ENCODE measurements at places on chromosomes 7 and 10.
A peak's percentile ranks its signal among the peaks of the same experiment; 100 is the strongest.

DNA sequence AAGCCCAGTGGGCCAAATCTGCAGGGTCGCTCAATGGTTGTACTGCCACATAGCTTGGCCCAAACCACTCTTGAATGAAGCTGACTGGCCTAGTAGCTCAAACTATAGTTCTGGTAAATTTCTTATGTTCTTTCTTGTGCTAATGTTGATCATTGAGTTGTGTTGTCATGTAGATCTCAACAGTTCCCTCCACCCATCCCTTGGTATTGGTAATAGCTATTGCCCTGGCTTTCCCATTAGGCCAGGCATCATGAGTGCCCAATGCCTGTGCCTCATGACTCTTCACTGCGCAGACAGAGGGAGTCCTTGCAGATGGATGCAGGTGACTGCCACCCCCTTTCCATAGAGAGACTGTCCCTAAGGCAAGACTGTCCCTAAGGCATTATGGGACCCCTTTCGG is 988.4 kb downstream of the KCNMA1 start:
- no peak for DNase-seq

DNA sequence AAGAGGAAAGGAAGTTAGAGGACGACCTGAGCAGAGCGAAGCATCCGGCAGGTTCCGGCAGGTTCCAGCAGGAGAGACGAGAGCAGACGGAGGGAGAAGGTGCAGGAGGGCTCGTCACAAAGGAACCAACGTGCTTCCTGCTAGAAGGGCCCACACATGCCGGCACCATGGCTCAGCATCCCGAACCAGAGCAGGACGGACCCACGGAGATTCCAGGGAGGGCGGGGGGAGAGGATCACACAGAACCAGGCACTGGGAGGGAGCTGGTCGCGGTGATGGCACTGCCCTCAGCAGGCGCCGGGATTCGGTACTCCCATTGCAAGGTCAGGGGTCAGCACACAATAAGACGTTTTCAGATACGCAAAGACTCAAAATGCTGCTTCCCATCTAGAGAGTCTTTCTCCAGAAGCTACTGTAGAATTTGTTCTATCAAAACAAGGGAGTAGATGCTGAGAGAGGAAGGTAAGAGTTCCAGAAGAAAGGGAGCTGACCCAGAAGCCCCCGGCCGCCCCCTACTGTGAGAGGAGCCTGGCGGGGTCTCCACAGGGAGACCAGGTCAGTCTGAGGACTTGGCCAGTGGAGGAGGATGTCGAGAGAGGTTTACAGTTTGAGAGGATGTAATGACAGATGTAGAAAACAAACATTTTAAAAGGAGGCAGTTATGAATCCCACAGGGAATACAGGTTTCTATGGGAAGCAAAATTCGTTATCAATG is 23.6 kb upstream of the PWWP2B start:
- no peak for DNase-seq

DNA sequence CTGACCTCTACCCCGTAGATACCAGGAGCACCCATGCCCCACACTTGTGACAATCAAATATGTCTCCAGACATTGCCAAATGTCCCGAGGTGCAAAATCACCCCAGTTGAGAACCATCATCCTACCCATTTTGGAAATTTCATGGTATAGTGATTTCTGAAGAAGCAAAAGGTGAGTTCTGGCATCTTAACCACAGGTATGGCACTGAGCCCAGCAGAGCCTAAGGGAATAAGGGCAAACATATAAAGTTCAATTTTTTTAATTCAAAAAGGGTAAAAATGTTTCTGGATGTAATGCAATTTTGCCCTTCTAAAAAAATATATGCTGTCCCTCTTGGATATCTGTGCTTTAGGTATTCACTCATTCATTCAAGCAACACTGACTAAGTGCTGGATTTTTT is 30.5 kb upstream of the CPXM2 start:
- DNase-seq: no peak

DNA sequence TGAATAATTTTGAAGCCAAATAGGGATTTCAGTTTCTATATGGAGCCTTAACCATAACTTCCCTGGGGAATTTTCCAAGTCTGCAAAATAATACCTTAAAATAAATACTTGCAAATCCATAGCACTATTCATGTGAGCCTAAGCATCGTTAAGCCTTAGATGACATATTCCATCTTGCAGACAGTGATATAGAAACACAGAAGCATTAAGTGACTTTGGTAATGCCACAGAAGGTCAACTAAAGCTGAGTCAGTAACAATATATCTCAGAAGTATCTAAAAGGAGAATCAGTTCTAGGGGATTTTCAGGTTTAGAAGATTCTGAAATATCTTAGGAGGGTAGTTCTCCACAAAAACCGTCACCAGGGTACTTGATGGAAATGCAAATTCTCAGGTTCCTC is 163.4 kb upstream of the COL1A2 start:
- no peak for DNase-seq

GRCh38 chr7:84291756-84292155 is 97.2 kb upstream of the SEMA3A start:
- DNase-seq: no peak

DNA sequence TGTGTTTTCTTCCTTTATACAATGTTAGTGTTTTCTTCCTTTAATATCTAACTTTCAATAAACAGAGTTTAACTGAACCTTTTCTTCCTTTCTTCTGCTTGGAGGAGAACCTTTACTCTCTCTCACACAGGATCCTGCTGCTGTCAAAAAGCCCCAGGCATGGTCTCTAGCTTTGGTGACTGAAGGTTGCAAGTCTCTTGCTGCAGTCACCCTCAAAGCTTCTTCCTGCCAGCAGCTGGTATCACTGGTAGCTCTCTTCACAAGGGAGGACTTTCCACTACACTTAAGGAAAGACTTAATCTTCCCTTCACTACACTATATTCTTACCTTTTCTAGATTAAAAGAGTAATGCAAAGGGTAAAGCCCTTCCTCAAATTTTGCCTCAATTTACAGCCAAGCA is 153.4 kb downstream of the SGMS1 start:
- DNase-seq: no peak

GRCh38 chr10:17003151-17003550 is 126.5 kb downstream of the CUBN start:
- peak; percentile 49 for DNase-seq

- no peak for DNase-seq
These were observed 86.3 kb downstream of the PALS2 start for GRCh38 chr7:24659505-24659904.

DNA sequence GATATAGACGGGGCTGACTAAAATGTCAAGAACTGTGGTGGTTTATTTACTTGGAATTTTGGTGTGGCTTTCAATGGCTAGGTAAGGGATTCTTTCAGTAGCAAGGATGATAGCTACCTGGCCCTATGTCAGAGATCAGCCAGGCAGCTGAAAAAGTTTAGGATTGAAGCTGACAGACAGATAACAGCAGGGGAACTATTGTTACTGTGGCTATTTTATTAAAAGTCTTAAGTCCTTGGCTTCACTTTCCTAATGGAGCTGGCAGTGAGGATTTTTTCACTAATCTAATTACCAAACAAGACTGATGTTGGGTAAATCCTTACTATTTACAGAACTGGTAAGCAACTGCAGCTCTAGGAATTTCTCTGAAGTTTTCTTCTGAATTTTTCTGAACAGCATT is 72.4 kb upstream of the ANLN start:
- DNase-seq: no peak

GRCh38 chr10:125531465-125531864 is 151.5 kb downstream of the TEX36 start:
- no peak for DNase-seq

DNA sequence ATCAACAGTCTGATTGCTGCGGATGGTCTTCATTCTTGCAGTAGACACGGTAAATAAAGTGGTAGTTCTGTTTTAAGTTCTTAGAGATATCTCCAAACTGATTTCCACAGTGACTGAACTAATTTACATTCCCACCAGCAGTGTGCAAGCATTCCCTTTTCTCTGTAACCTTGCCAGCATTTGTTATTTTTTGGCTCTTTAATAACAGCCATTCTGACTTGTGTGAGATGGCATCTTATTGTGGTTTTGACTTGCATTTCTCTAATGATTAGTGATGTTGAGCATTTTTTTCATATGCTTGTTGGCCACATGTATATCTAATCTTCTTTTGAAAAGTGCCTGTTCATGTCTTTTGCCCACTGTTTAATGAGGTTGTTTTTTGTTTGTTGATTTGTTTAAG is 30.2 kb upstream of the CXCL12 start:
- no peak for DNase-seq

- DNase-seq: no peak
These were observed 194.8 kb downstream of the FANK1 start for GRCh38 chr10:126090911-126091728.

- DNase-seq: no peak
These were observed 134.4 kb upstream of the UNC5B start for GRCh38 chr10:71077796-71078453.

GRCh38 chr7:123070702-123071286 is 75.3 kb upstream of the TAS2R16 start:
- DNase-seq: no peak

- no peak for DNase-seq
These were observed 74.0 kb upstream of the ST8SIA6 start for GRCh38 chr10:17528306-17528862.

- no peak for DNase-seq
These were observed 2.1 kb downstream of the MXI1 start for GRCh38 chr10:110209454-110209925.

DNA sequence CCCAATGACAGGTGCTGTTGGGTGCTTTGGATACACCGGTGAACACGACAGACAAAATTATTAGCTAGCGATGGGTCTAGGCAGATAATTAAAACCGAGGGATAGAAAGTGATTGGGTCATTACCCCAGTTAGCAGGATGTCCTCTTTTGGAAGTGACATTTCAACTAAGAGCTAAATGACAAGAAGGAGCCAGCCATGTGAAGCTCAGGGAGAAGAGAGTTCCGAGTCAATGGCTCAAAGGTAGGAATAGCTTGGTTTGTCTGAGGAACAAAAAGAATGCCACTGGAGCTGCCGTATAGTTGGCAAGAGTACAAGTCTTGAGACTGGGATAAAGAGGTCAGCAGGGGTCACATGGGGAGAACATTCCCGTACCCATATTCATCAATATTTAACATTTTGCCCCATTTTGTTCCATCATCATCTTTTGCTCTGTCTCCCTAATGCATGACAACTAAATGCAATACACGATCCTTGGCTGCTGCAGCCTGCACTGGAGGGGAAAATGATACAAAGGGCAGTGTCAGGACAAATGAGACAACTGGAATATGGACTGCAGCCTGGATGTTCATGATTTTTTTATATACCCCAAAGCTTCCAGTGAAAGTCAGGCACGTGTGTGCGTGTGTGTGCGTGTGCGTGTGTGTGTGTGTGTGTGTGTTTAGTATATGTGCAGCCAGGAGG is 115.7 kb downstream of the ICA1 start:
- no peak for DNase-seq

- DNase-seq: no peak
These were observed 19.4 kb downstream of the GATA3 start for GRCh38 chr10:8073691-8074416.

DNA sequence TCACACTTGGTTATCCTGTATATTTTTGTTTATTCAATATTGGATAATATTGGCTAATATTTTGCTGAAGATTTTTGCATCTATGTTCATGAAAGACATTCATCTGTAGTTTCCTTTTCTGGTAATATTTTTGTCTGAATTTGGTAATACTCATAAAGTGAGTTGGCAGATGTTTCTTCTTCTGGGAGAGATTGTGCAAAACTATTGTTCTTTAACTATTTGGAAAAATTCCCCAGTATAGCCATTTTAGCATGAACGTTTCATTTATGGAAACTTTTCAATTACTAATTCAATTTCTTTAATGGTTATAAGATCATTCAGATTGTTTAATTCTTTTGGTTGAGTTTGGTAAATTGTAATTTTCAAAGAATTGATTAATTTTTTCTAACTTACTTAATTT is 560.8 kb upstream of the FZD8 start:
- DNase-seq: no peak

DNA sequence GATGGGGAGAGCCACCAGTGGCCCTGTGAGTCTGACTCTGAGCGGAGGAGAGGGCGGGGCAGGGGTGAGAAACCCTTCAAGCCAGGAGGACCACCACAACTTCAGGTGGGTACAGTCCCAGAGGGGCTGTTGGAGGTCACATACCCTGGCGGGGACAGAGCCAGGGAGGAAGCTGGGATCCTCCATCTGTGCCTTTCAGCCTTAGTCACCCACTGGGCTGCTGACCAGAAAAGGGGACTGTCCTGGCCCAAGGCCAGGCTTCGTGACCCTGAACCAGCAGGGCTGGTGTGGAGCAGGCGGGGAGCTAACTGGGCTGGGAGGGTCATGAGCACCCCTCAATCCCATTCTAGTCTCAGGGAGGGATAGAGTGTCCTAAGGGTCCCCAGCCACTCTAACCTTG is 1.5 kb upstream of the CALHM3 start:
- no peak for DNase-seq

- no peak for DNase-seq
These were observed 25.1 kb downstream of the ZMIZ1 start for GRCh38 chr10:79093658-79094411.

- DNase-seq: no peak
These were observed 103.9 kb downstream of the ZMYND11 start for GRCh38 chr10:239109-239508.

DNA sequence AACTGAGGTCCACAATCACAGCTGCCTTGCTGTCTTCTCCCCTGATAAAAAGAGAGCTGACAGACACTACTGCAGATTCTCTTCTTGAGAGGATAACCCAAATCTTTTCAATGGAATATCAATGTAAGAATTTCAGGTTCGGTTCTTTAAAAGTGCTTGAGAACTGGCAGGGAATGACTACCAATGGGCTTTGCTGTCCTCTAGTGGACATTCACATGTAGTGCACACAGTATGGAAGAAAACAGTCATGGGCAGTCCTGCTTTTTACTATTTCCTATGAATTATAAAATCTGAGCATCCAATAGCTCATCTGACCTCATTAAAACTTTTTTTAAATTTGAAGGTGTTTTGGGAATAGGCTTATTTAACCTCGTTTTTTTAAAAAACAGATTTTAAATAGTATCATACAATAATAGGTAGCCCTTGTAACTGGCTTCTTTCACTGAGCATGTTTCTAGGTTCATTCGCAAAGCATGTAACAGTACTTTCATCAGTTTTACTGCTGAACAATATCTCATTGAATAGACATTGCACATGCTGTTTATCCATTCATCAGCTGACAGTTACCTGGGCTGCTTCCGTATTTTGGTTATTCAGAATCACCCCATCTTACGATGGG is 18.3 kb downstream of the FZD9 start:
- DNase-seq: no peak

DNA sequence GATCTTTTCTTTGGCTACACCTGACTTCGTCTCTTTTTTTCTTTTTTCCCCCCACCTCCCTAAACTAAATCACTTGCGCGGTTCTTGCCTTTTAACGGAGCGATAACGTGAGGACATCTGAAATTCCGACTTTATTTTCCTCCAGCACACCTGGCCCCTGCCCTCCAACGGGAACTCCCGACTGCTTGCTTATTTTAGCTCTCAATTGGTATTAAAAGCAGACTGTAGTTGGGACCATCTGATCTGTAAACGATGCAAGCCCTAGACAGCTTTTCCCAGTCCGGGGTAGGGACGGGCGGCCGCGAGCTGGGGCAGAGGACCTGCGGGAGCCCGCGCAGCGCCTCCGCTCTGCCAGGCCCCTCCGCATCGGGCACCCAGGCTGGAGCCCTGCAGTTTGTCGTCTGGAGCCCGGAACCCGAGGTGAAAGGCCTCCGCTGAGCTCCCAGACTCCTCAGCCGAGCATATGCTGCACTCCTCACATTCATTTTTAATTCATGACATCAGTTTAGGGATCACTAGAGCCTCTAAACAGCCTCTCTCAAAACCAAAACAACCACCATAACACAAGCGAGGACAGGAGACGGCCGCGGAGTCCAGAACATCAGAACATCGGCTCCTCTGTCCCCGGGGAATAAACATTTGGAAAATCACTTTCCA is 10.0 kb upstream of the EMX2 start:
- no peak for DNase-seq

All from activated T-cell treated with anti-CD3 and anti-CD28 coated beads, Interleukin-2, amount 50 U/mL, for 24 hours (primary cell).